ENCODE measurements at places on chromosomes 13 and 19.
A peak's percentile ranks its signal among the peaks of the same experiment; 100 is the strongest.

GRCh38 chr19:4988770-4989251 is 19.9 kb downstream of the KDM4B start:
- no peak for DNase-seq

GRCh38 chr19:40805258-40805868 is 6.4 kb downstream of the EGLN2 start:
- peak; percentile 55 for DNase-seq

DNA sequence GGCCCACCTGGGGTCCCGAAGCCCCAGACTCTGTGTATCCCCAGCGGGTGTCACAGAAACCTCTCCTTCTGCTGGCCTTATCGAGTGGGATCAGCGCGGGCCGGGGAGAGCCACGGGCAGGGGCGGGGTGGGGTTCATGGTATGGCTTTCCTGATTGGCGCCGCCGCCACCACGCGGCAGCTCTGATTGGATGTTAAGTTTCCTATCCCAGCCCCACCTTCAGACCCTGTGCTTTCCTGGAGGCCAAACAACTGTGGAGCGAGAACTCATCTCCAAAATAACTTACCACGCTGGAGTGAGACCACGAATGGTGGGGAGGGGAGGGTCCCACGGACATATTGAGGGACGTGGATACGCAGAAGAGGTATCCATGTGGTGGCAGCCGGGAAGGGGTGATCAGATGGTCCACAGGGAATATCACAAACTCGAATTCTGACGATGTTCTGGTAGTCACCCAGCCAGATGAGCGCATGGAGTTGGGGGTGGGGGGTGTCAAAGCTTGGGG is 1.0 kb upstream of the ICAM5 start:
- no peak for DNase-seq

GRCh38 chr13:47017476-47017875 is 120.6 kb upstream of the HTR2A start:
- no peak for DNase-seq

DNA sequence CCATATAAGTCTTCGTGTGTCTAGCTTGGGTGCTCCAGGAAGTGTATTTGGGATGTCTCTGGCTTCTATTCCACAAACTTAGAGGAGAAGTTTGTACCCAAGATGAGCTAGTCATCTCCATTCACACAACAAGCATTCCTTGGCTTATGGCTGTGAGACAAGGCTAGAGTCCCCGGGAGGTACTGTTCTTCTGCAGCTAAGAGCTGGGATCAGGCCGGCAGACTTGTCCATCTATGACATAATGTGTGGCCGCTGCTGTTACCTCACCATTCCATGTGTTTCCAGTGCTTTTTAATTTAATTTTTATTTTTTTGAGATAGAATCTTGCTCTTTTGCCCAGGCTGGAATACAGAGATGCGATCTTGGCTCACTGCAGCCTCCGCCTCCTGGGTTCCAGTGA is 20.7 kb downstream of the GATAD2A start:
- DNase-seq = no peak

DNA sequence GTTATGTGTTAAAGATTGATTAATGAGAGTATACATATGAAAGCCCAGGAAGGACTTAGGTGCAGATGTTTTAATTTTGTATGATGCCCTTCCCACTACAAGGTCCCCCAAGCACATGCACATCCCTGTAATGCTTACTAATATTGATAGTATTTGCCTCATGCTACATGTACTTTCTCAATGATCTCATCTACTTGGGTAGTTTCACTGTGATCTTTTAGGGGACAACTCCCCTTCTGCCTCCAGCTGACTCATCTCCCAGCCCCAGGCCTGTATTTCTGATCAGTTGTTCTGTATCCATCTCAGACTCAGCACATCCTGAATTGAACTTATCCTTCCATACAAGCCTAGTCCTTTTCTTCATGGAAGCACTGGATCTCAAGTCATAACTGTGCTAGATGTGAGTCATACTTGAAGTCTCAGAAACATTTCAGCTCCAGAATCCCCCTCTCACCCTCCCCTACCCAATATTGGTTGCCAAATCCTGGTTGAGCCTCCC is 49.4 kb upstream of the INTS6 start:
- DNase-seq = no peak

GRCh38 chr13:64438084-64438483 is 2792.1 kb downstream of the PCDH9 start:
- DNase-seq = no peak

GRCh38 chr19:52962394-52963246 is at the start of gene ZNF816:
ZNF816 (minus strand) TSS chr19:52962881; CDS start chr19:52956089, 6,792 bp downstream.
- DNase-seq = peak; percentile 97

DNA sequence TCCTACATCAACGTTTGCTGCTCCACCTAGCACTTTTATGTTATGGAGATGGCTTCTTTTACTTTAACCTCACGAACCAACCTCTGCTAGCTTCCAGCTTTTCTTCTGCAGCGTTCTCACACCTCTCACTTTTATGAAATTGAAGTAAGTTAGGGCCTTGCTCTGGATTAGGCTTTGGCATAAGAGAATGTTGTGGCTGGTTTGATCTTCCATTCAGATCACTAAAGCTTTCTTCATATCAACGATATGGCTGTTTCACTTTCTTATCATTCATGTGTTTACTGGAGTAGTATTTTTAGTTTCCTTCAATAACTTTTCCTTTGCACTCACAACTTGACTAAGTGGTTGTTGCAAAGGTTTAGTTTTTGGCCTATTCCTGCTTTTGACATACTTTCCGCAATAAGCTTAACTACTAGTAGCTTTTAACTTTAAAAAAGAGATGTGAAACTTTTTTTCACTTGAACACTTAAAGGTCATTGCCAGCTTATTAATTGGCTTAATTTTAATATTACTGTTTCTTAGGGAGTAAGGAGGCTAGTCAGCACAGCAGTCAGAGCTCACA is 60.0 kb upstream of the SPRY2 start:
- DNase-seq = no peak

DNA sequence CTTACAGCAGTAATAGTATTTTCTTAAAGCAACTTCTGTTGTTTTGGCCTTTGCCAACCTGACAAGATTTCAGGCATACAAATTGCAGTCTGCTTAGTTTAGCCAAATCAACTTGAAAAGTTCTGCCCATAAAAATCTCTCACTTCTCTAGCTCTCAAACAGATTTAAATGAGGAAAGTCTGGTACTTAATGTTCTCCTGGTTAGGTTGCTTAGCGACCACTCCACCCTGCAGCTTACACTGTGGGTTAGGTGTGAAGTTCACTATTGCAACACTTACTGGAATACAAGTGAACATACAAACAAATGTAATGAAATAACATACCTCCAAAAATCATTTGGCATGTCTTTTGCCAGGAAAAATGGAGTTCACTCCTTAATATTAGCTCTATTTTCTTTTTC is 178.7 kb upstream of the PCDH9 start:
- DNase-seq = no peak

- DNase-seq = peak; percentile 15
Measured at GRCh38 chr19:45952686-45953505, 20.8 kb downstream of the NOVA2 start.

DNA sequence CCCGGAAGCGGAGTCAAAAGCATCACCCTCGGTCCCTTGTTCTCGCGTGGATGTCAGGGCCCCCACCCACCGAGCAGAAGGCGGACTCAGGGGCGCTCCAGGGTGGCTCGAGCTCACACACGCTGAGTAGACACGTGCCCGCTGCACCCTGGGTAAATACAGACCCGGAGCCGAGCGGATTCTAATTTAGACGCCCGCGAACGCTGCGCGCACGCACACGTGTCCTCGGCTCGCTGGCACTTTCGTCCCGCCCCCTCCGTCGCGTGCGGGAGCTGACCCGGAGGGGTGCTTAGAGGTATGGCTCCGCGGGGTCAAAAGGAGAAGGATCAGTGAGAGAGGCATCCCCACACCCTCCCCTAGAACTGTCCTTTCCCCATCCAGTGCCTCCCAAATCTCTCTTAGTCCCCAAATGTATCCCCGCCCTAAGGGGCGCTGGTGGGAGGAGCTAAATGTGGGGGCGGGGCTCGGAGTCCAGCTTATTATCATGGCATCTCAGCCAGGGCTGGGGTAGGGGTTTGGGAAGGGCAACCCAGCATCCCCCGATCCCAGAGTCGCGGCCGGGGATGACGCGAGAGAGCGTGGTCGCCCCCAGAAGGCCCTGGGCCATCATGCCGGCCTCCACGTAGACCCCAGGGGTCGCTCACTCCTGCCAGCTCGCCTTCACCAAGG is 451 bp upstream of the ICAM5 start:
- DNase-seq = peak; percentile 63

DNA sequence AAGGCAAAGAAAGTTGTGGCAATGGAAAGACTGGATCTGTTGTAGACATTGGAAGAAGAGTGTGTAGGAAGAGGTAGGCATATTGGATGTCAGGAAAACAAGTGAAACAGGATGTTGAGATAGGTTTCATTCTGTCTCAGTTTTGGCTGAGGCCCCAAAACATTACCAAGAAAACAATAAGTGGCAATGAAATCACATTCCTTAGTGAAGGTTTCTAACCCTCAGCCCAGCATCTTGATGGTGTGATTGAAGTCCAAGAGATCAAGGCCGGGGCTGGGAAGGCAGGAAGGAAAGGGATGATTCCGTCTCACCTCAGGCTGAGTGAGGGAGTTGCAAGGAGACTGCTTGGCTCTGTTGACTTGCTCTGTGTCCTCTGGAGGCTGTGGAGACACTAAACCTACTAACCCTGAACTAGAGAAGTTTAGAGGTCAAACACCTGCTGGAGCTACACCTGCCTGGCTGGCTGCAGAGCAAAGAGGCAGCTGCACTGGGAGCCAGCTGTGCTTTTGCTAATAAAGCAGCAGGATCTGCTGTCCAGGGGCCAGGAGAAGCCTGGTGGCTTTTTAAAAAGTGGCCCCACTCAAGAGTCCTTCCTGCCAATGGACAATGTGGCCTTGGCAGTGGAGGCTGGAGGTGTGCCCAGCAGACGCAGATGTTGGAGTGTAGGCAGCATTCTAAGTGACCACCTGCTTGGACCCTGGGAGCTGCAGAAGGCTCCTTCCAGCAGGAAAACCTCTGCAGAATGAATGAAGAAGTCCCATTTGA is 53.6 kb downstream of the DGKH start:
- DNase-seq = no peak

GRCh38 chr19:3056417-3057088 is 5.7 kb downstream of the TLE5 start:
- DNase-seq = no peak

GRCh38 chr13:40583738-40584137 is 82.7 kb downstream of the FOXO1 start:
- no peak for DNase-seq

DNA sequence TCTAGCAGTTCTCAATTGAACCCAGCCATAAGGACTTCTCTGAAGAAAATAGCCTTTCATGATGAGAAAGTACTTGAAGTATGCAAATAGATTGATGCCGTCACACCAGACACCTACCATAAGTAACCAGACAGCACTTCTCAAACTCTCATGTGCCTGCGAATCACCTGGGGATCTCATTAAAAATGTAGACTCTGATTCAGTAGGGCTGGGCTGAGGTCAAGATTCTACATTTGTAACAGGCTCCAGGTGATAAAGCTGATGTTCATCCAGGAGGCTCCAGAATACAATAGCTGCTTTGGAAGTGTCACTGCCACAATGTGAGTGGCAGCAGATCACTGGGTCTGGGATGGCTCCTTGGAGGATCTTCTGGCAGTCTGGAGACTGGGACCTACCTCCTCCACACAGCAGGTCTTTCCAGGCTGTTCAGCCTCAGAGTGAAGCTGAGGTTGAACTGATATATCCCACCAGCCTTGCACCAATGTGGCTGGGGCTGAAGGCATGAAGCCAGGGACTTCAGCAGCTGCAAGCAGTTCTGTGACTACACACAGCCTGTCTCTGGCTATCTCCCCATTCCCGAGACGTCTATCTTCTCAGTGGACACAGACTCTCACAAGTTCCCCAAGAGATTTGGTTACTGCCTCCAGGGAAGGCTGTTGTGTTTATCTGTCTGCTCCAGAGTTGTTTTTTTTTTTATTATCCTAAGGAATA is 9.1 kb downstream of the MBNL2 start:
- DNase-seq = no peak

DNA sequence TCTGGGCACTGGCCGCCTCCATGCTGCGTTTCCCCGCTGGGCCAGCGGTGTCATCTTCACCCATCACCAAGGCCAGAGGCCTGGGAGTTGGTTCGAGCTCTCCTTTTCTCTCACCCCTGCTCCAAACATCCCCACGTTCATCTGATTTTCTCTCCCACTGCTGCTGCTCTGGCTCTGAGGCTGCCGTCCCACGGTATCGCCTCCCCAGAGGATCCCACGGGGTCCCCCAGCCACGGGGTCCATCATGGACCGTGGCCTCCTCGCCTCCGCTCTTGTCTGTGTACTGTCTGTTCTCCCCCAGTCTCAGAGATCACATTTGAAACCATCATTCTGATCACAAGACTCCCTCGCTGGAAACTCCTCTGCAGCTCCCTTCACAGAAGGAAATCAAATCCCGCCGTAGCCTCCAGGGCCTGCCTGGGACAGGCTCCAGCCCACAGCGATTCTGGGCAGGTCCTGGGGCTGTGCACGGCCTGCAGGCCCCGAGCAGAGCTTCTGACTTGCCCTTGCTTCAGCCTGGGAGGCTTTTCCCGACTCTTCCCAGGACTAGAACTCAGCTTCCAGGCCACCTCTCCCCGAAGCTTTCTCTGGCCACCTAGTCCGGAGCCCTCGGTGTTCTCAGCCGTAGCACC is 64.2 kb downstream of the SOX1 start:
- no peak for DNase-seq

- DNase-seq = no peak
Measured at GRCh38 chr13:52983836-52984235, 44.8 kb upstream of the OLFM4 start.

GRCh38 chr19:45331411-45331810 is 8.7 kb upstream of the CKM start:
- no peak for DNase-seq

GRCh38 chr19:55598034-55598433 is 1.3 kb downstream of the FIZ1 start:
- no peak for DNase-seq

GRCh38 chr13:56789527-56789926 is 351.2 kb upstream of the PRR20A start:
- DNase-seq = no peak

- DNase-seq = peak; percentile 65
Measured at GRCh38 chr19:7869910-7870511, 4.2 kb downstream of the PRR36 start.

- no peak for DNase-seq
Measured at GRCh38 chr19:30153326-30154210, 211.5 kb downstream of the URI1 start.

DNA sequence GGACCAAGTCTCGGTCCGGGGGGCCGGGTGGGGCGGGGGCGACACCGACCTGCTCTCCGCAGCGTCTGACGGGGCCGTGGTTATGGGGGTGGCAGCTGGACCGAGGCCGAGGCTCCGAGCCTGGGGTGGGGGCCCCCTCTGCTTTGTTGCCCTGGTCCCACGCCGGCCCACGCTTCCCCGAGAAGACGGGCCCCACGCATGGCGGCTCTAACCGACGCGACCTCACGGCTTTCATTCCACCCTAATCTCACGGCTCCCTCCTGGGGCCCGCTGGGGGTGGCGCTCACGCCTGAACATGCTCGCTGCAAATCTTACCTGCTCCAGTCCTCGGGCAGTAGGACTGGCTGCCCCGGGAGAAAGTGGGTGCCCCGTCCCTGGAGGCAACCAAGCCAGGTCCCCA is 14.8 kb upstream of the MISP start:
- DNase-seq = no peak
